GM10248 (cell line): ENCODE measurements at places on chromosomes 11 and 22.

GRCh38 chr11:44529895-44530412, 35.5 kb upstream of the CD82 start:
- DNase-seq: no peak

DNA sequence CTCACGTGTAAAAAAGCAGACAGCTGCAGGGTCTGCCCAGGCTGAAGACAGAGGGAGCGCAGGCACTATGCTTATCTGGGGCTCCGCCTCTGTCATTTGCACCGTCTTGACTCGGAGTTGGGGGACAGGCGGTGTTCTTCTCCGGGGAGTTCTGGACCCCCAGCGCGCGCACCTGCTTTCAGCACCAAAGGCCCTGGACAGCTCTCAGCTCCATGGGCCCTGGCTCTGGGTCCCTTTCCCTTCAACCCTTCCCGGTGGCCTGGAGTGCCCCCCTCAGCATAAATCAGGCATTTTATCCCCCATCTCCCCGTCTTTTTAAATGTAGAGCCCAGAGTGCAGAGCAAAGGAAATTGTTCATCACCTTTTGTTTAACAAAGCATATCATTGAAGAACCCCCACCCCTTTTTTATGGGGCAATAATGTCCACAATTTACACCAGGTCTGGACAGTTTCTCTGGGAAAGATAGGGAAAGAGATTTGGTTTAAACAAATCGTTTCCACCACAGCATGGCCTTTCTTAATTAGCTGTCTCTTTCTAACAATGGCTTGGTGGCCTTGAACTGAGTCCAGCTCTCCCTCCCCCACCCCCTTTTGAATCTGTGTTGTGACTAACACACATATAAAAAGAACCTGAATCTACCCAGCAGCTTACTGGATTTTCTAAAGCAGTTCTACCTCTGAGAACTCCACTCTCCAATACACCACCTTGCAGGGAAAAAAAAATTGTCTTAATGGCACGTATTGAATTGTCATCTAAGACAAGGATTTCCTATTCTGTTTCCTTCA, 1.7 kb downstream of the SEZ6L start:
- DNase-seq: no peak

GRCh38 chr11:113991718-113992458, 17.0 kb downstream of the HTR3A start:
- DNase-seq: no peak

- no peak for DNase-seq
These were observed 2.0 kb downstream of the IGHMBP2 start for GRCh38 chr11:68905421-68906360.

GRCh38 chr11:110337570-110338193, 41.3 kb upstream of the RDX start:
- DNase-seq: no peak

GRCh38 chr11:72202571-72202970, 10.6 kb downstream of the FOLR1 start:
- DNase-seq: no peak

GRCh38 chr11:110527146-110527545, 97.4 kb downstream of the FDX1 start:
- DNase-seq: no peak

DNA sequence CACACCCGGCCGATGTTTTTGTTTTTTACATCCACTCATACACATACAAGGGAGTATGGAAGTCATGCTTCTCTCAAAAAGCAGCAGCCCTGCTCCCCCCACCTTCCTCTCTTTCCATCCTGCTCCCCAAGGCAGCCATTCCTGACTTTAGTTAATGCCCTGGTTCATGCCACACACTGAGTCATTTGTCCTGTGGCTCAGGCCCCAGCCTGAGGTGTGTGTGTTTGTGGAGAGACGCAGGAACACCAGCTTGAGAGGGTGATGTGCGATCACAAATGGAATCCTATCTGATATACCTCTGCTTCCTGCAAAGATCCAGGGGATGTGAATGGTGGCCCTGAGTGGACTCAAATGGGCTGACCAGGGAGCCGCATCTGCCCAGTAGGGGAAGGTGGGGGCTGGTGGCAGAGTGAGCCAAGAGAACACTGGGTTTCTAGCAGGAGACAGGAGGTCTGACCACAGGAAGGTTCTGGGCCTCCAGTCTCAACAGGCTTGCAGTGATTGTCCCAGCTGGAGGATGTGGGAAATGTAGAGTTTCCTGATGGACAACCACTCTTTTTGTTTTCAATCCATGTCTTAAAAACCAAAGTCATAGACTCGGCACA, 86.7 kb downstream of the OSBP2 start:
- DNase-seq: no peak

- no peak for DNase-seq
These were observed 15.1 kb downstream of the OR51E1 start for GRCh38 chr11:4658629-4659445.

GRCh38 chr11:117985953-117986887, at the start of gene IL10RA:
Gene IL10RA (plus strand): TSS chr11:117986394. CDS start chr11:117986468, 74 bp downstream.
- DNase-seq: peak; percentile 96

DNA sequence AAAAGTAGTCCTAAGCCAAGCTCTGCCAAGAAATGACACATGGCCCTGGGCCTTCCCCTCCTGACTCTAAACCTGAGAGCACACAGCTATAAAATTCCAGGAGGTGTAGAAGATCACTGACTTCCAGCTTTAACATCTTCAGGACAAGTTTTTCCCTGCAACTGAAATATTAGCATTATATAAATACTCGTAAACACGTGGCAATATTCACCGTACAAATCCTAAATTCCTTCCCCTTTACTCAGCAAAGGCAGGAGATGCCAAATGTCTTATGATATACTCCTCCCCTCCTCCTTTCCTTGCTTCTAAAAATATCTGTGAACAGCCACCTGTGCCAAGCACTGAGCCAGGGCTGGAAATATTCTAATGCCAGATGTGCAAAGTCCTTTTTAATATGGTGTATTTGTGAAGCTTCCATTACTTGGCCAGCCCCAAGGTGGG, 194.0 kb downstream of the LARGE1 start:
- DNase-seq: no peak

DNA sequence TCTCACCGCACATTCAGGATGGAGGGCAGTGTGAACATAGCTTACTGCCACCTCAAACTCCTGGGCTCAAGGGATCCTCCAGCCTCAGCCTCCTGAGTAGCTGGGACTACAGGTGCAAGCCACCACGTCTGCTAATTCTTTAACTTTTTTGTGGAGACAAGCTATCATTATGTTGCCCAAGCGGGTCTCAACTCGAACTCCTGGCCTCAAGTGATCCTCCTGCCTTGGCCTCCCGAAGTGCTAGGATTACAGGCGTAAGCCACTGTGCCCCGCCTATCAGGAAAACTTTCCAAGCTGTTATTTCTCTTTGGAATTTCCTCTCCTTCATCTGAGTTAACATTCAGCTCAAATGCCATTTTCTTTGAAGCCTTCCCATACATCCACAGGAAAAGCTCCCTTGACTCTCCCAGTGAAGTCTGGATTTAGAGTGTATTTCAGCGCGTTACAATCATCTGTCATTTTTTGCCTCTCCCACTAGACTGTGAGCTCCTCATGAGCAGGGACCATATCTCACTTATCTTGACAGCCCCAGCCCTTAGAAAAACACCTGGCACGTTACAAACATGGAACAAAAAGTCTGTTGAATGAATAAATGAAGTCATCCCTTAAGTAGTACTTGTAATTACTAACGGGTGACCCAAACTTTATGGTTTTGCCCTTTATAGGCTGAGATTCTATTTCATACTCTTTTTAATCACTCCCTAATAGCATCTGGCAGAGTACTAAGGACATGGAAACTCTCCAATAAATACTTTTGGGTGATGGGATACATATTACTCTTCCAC, 2.2 kb downstream of the MRTFA start:
- no peak for DNase-seq

DNA sequence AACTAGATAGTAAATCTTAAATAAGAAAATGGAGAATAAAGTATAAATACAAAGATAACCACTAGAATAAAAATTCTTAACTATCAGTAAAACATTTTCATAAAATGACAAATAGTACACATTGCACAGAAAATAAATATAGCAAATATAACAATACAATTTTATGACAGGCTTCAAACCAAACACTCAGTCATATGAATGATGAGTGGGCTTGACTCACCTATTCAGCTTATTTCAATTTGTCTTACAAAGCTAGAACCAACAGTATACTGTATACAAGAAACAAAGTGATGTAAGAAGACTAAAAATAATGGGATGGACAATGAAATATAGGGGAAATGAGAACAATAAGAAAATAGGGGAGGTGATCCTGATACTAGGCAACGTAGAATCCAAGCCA, 141.2 kb downstream of the CWF19L2 start:
- no peak for DNase-seq

DNA sequence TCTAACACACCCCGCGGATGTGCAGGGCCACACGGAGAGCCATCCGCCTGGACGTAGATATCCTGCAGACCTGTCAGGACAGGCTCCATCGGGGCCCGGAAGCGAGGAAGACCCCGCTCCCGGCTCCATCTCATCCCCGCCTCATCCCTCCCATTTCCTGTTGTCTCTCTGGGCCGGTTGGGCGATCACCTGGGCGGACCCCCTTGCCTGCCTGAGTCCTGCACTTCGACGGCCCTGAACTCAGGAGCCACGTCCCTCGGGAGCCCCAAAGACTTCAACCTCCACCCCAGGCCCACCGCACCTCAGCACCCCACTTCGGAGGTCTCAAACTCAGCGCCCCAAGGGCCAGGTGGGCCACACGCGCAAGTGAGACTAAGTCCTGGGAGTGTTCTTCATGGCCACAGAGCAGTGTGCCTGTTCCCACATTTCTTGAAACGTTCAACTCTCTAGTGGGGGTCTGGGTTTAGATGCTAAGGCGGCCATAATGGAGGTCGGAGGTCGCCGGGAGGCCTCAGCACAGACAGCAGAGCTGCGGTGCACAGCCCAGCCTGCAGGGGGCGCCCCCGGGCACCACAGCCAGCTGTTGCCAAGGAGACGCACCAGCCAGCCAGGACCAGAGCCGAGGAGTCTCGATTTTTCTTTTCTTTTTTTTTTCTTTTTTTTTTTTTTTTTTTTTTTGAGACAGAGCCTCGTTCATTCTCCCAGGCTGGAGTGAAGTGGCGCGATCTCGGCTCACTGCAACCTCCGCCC, 26.0 kb upstream of the FADD start:
- peak; percentile 80 for DNase-seq

- DNase-seq: no peak
These were observed 55.4 kb upstream of the MMP13 start for GRCh38 chr11:103010891-103011290.

- no peak for DNase-seq
These were observed 55.6 kb downstream of the OR4C45 start for GRCh38 chr11:50088231-50088630.

- DNase-seq: no peak
These were observed 581.3 kb downstream of the INSC start for GRCh38 chr11:15696069-15696468.

DNA sequence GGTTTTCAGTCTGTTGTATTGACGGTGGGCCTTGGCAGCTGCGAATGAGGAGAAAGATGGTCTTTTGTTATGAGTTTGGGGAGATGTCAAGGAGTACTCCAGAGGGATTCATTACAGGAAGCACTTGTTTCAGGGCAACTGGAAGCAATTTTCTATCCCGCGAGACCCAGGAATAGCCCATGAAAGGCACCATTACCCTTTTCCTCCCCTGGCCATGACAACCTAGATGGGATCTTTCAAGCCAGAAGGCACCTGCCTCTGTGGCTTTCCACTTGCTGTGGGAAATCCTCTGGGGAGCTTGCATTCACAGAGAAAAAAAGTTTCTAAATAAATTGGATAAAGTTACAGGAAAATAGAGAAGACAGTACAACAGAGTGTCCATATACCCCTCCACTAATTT, 2.7 kb downstream of the ZNF215 start:
- DNase-seq: no peak

GRCh38 chr11:88016392-88017170, 158.7 kb downstream of the RAB38 start:
- peak; percentile 24 for DNase-seq

DNA sequence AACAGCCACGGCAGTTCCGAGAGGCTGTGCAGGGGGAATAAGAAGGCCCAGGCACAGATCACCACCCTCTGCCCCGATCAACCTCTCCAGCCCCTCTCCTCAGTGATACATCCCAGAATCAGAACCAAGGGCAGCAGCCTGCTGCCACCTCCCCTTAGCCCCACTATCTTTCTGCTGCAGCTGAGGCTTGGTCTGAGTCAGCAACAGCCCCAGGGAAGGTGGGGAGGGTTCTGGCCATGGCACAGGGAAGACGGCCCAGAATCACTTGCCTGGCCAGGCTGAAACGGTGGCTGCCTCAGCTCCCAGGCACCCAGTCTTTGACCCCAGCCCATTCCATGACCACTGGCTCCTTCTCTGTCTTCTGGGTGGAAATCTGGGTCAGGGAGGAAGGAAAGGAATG, 2.3 kb downstream of the CHID1 start:
- DNase-seq: no peak

- DNase-seq: no peak
These were observed 94.2 kb downstream of the PDE2A start for GRCh38 chr11:72579816-72580641.

DNA sequence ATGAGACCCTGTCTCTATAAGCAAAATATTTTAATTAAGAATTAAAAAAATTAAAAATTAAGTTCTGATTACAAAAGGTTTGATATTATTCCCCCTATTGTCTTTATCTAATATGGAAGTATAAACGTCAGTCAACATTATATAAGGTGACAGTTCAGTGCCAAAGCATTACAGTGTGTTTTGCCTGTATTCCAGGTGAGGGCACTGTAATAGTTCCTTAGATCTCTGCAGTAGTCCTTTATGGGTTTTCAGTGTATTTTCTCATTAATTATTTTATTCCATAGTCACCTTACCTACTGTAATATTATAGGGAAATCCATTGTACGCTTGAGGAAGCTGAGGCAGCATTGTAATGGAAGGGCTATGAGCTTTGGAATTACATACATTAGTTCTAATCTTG, 33.0 kb downstream of the FAR1 start:
- no peak for DNase-seq

GRCh38 chr11:2865922-2866577, 19.5 kb downstream of the CDKN1C start:
- no peak for DNase-seq

- no peak for DNase-seq
These were observed 4.7 kb downstream of the SYT7 start for GRCh38 chr11:61575886-61576861.

GRCh38 chr11:75996523-75997442, 181.8 kb downstream of the UVRAG start:
- no peak for DNase-seq

DNA sequence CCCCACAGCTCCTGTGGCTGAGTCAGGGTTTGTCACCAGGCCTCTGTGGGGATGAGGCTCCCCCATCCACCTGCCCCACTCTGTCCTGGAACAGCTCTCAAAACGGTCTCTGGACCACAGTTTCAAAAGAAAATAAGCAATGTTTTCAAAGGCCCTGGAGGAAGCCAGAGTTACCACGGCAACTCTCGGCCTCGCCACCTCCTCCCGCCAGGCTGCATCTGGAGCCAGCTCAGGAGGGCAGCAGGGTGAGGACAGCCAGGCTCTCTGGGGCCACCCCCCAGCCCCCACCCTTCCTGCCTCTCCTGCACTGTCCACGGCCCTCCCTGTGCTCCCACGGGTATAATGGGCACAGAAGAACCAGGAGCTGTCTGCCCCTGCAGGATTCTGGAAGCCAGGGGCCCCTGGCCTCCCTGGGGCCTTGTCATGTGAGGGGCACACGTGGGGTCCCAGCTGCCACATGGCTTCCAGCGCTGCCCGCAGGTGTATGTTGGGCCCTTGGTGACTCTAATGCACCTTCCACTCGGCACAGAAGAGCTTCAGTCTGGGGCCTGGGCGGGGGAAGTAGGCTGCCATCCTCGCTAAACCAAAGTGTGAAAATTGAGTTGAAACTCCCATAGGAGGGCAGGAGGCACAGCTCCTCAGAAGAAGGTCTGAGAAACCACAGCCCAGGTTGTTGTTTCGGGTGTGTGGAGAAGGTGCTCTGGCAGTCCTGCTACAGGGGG, 10.3 kb downstream of the CD81 start:
- DNase-seq: peak; percentile 50

GRCh38 chr11:8654503-8654902, 28.0 kb downstream of the TRIM66 start:
- DNase-seq: no peak
